ENCODE measurements at places on chromosomes 4 and X.

- DNase-seq = no peak
Measured at GRCh38 chrX:16737024-16737423, 17.6 kb downstream of the SYAP1 start.

DNA sequence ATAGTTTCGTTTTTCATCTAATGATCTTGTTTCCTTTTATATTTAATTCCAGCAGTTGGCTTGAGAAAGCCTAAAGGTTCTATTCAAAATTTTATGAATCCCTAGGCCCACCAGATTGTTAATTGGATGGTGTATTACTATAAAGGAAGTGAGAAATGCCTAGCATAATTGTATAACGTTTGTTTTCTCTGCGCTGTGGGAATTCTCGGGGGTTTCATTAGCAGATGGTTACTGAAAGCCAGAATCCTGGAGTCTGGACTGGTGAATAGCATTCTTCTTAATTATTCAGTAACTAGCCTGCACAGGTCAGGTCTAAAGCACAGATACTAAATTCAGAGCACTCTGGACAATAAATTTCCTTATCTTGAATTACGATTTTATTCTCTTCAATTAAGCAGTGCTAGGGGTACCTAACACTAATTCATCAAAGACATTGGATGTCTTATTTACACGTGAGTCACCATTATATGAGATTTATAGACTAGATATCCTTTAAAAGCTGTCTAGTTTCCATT lies 459.4 kb downstream of the DTHD1 start:
- DNase-seq = no peak

- DNase-seq = no peak
Measured at GRCh38 chr4:13912436-13912925, 285.0 kb upstream of the BOD1L1 start.

DNA sequence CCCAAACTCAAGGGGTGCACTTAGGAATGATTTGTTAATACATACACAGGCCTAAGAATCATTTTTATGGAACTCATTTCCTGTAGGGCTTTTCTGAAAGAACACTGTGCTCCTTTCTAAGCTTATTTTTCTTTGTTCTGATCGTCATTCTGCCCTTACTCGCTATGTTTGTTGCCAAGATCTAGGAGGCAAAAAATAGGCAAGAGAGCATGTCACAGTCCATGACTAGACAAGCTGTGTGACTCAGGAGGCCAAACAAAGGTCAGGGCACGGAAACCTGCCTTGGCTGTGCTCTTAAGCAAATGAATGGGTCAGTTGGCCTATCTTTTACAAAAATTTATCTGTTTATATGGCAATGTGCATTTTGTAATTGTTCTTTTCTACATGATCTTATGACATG lies 42.5 kb upstream of the C1GALT1C1 start:
- DNase-seq = no peak

DNA sequence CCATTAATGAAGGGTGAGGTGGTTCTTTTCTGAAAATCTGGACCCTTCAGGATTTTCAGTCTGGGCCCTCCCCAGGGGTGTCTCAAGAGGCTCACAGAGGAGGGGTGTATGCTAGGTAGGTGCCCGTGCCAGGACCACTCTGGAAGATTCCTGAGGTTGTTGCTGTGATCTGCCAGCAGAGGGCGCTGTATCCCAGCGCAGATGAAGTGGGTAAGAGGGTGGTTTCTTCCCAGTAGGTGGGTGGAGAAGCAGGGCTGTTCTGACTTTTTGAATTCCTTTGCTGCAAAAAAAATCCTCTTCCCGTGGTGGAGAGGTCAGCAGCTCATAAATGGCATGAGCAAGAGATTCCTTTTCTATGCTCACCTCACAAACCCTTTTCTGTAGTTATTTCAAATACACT lies 51.1 kb downstream of the SCML1 start:
- peak; percentile 15 for DNase-seq

DNA sequence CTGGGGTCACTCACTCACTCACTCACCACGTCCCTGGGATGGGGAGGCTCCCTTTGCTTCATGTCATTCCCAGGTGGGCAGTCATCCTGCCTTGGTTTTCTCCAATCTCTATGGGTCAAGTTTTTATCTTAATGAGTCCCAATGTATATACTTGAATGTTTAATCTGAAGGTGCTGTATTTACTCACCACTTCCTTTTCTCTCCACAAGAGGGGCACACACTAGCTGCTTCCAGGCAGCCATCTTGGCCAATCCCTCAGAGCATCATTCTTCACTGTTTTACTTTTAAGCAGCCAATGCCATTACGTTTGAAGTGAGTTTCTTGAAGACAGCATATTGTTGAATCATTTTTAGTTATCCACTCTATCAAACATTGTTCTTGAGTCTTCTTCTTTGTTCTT lies 153.4 kb upstream of the ARSJ start:
- DNase-seq = no peak

DNA sequence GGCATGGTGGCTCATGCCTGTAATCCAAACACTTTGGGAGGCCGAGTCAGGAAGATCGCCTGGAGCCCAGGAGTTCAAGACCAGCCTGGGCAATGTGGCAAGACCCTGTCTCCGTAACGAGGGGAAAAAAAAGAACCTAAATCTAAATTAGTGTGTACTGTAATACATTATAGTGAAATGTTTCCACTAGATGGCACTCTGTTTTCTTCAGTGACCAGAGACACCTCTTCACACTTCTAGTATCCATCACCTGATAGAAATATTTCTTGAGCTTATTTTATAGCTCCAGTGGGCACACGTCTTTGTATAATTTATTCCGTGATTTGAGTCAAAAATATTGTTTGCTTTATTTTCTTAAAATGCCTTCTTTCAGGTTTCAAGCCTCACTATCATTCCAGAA lies 600.9 kb upstream of the DIPK2B start:
- DNase-seq = no peak

DNA sequence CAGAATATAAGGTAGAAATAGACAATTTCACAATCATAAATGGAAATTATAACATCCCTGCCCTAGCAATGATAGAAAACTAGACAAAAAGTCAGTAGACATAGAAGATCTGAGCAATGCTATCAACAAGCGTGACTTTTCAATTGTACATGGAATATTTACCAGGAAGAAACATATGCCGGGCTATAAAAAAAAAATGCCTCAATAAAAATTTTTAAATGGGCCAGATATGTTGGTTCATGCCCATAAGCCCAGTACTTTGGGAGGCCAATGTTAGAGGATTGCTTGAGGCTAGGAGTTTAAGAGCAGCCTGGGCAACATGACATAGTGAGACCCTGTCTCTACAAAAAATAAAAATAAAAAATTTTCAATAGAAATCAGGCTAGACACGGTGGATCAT lies 5.3 kb upstream of the MTNR1A start:
- no peak for DNase-seq

- no peak for DNase-seq
Measured at GRCh38 chrX:119763836-119764387, 5.5 kb downstream of the SOWAHD start.

DNA sequence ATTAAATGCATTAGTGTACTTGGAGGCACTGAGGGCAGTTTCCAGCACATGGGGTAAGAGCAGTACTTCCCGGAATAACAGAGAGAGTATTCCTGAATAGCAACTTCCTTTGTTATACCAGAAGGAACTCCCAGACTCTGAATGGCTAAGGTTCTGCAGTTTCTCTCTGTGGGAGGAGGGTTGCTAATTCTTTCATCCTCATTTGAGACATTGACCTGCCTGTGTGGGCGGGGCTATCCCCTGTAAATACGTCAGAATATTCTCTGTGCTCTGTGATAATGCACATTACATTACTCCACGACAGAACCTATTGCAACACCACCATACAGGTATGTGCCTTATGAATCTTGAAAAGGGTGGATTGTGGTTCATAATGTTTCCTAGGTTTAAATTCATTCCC lies 52.7 kb downstream of the SPINK2 start:
- DNase-seq = no peak

GRCh38 chrX:130285710-130286109 lies 17.0 kb upstream of the ZNF280C start:
- no peak for DNase-seq

DNA sequence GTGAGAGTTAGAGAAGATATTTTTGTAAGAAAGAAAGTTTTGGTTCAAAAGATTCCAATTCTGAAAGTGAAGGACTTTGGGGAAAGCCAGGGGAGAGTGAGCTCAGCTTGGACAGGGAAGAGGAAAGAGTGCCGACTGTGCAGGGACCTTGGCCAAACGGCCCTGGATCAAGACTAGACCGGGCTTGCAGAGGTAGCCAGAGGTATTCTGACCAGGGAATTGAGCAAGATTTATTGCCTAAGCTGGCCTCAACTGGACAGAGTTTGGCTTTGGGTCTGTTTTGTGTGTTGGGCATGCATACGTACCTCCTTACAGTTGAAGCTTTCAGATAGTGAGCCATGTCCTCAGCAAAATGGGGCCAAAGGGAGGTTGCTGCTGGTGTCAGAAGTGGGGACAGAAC lies 11.6 kb downstream of the PLAC1 start:
- DNase-seq = no peak

DNA sequence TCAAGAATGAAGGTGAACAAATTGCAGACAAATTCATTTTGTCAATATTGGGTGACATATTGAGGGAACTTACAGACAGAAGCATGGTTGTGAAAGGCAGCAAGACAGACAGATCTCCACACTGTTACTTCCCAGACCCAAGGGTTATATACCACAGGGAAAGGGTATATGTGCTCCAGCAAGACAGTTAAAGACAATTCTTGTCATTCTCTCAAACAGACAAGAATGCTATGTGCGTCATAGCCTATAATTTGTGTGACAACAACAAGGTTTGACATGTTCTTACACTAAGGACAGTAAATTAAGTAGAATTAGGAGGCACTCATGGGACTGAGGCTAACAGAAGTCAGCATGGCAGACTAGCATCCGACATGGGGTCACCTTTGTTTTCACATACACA lies 214.3 kb downstream of the INPP4B start:
- DNase-seq = no peak

GRCh38 chr4:189001283-189001970 lies 862.2 kb downstream of the TRIML1 start:
- DNase-seq = no peak

DNA sequence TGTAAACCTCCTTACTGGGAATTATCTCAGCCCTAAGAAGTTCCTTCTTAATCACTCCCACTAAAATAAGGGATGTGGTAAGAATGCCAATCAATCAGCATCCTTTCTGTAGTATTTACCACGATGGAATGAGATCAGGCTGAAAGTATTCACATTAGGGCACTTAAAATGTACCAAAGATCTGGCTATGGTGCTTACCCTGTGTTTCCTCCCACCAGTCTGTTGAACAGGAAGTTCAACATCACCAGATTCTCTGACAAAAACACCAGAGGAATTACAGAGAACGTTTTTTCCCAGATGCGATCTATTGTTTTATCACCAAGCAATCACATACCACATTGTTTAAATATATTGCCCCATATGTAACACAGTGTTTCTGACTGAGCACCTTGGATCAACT lies 2.1 kb upstream of the CLCN3 start:
- DNase-seq = no peak

GRCh38 chr4:90537491-90537890 lies 410.3 kb downstream of the CCSER1 start:
- DNase-seq = no peak

DNA sequence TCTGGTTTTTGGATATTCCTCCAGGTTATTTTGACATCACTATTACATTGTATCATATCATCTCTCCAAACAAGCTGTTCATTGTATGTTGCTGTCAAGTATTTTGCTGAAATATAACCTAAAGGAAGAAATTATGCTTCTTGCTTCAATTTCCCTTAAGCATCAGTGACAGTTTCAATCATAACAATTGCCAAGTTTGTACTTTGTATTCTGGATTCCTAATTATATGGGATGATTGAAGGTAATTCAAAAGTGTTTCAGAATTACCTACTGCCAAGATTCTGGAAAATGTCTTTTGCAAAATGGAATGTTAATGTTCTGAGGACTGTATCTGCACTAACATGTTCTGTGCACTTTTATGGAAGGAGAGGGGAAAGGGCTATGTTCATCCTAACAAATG lies 228.7 kb downstream of the PRDM5 start:
- no peak for DNase-seq

- no peak for DNase-seq
Measured at GRCh38 chrX:40184968-40185367, 87.2 kb upstream of the BCOR start.

GRCh38 chr4:83751336-83751949 lies 215.5 kb downstream of the GPAT3 start:
- no peak for DNase-seq

- DNase-seq = no peak
Measured at GRCh38 chr4:181619651-181620050, 623.6 kb upstream of the TENM3 start.

- DNase-seq = no peak
Measured at GRCh38 chr4:77496457-77496856, 109.2 kb upstream of the CXCL13 start.

GRCh38 chr4:2672700-2673099 lies 83.4 kb downstream of the TNIP2 start:
- DNase-seq = no peak

GRCh38 chrX:137363559-137363958 lies 202.4 kb upstream of the ZIC3 start:
- DNase-seq = no peak

DNA sequence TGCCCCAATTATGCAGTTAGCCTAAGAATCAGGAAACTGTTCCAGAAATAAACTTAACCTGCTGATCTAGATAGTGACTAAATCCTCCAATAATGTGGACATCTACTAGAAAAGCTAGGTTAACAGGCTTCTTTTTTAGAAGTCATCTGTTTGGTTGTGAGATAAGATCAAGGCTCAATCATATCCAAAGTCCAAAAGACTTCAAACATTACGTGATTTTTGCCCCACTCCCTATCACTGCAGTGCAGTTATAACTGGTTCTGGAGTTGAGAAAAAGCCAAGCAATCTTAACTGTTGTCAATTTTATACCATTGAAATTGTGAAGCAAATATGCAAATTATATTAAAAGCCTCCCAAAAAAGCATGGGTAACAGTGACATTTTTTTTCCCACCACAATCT lies 781.4 kb downstream of the KLHL13 start:
- no peak for DNase-seq

DNA sequence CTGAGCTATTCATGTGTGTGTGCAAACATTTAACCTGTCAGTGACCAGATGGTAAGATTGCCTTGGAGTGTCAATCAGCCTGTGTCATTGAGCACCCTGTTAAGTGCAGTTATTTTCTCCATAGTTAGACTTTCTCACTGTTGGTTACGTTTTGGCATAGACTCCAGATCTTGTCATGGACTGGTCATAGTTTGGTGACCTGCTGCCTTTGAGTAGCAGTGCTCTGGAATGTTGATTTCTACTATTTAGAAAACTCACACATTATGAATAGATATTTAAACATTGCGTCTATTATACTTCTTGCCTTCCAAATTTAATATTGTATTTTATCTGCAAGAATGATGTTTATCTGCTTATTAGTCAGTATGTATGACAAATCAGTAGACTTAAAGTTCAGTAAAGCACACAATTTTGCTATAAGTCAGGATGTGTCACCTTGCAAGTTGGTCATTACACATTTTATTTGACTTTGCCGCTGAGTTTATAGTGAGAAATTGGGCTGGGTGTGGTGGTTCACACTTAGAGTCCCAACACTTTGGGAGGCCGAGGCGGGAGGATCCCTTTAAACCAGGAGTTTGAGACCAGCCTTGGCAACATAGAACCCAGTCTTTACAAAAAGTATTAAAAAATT lies 42.4 kb downstream of the KIAA0232 start:
- no peak for DNase-seq

- DNase-seq = peak; percentile 72
Measured at GRCh38 chrX:21374163-21374993, at the start of gene CNKSR2. CNKSR2 (plus strand) TSS chrX:21374418; CDS start chrX:21374898, 480 bp downstream.
